Effector CD8-positive, alpha-beta T cell (primary cell): ENCODE measurements at places on chromosomes 16 and 17.

GRCh38 chr16:77402672-77403071 is 32.2 kb downstream of the ADAMTS18 start:
- no peak for DNase-seq

DNA sequence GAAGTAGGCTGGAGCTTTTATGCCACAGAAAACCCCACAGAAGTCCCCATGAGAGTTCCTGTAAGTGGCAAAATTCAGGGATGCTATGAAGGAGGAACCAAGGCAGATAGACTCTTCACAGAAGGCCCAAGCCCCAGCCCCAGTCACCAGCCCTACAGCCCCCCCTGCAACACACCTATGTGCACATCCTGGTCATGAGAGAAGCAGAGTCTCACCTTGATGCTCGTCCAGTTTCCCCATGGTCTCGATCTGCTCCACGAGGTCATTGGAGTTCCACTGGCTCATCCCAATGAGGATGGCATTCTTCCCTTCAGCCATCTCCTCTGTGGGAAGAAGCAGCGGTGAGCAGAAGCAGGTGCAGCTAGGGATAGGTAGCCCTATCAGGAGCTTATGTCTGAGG is 31.2 kb downstream of the PITPNM3 start:
- DNase-seq = no peak

- DNase-seq = no peak
Measured at GRCh38 chr16:57143149-57143921, 42.5 kb downstream of the PSME3IP1 start.

DNA sequence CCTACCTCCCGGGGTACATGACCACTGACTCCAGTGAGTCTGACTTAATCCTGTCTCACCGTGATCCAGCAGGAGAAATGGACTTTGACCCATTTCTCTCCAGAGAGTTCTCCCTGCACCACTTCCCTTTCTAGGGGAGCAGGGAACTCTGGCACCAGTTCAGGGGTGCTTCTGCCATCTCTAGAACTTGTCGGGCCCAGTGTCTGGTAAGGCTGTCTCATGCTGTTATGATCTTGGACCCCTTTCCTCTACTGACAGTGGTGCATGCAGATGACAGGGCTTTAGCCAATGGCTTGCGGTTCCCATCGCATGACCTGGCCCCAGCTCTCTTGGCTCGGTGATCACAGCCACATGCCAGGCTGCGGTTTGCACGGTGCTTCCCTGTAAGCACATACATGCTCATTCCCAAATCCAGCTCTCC is 62.0 kb downstream of the SLC39A11 start:
- DNase-seq = no peak

- no peak for DNase-seq
Measured at GRCh38 chr17:64385187-64386083, 5.2 kb downstream of the PECAM1 start.
